BE2C (cell line): ENCODE measurements at places on chromosomes 16 and 17.
A peak's percentile ranks its signal among the peaks of the same experiment; 100 is the strongest.

- no peak for DNase-seq
These were observed 16.3 kb downstream of the CACNA1G start for GRCh38 chr17:50576864-50577263.

DNA sequence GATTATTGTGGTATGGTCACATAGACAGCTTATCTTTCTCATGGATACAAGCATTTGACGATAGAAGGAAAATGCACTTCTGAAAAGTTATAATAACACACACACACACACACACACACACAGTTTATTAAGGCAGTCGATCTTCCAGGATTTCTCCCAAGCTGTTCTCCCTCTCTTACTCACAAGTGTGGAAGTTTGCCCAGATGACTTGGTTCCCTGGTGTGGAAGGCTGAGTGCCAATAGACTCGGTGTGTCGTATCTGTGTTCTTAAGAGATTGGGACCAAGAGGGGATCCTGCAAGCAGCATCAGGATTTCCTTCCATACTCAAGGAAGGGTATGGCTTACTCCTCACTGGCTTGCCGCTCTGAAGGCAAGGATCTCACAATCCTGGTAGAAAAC lies 279.6 kb downstream of the HS3ST3B1 start:
- DNase-seq = no peak

DNA sequence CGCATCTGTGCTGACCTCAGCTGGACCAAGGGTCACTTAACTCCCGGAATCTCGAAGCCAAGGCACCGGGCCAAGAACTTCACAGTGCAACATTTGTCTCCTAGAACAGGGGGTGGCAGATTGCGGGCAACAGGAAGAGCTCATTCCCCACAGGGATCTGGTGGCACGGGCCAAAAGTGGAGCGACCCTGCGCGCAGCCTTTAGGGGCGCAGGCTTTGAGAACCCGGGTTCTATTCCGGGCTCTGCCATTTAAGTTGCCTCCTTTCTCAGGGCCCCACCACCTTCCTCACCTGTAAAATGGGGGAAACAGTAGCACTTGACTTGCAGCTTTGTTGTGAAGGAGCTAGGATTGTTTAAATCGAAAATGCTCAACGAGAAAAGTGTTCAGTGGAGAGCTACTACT lies 651 bp downstream of the SHMT1 start:
- no peak for DNase-seq

- DNase-seq = peak; percentile 60
These were observed 17.7 kb downstream of the SLC16A3 start for GRCh38 chr17:82246365-82247181.

GRCh38 chr17:20010099-20010863 lies 1.1 kb downstream of the SPECC1 start:
- DNase-seq = peak; percentile 6

DNA sequence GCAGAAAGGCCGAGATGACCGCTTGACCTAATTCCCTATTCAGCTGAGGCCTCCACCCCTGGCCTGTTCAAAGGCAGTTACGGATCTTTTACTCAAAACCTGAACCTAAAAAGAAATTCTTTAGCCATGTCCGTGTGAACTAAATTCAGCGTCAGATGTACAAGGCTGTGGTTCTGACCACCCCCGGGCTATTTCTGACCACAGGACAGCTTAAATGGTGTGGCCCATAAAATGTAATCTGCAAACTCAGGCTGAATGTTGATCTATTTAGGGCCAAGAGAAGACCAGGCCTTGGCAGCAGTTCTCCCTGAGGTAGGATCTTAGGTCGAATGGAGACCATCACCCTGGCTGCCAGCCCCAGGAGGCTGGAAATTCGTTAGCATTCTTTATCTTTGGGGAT lies 485.5 kb downstream of the WWOX start:
- no peak for DNase-seq

DNA sequence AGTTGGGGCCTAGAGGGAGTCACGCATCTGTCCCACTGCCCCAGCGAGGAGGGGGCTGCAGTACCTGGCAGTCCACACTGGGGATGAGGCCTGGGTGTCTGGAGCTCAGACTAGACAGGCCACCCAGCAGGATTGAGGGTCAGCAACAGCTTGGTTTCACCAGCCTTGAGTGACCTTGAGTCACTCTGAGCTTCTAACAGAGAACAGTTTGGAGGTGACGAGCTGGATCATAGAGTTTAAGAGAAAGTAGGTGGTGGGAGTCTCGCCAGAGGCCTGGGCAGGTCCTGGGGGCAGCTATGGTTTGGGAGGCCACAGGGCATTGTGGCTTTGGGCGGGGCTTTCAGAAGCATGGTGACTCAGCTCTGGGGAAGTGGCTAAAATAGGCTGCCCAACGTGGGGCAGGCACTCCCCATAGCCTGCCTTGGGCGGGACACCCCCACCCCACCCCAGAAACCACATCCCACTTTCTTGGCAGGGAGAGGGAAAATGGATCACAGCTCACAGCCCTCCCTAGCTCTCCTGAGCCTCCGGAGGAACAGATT lies 20.5 kb downstream of the CDC42EP4 start:
- DNase-seq = no peak

- no peak for DNase-seq
These were observed 4.6 kb downstream of the KRT33A start for GRCh38 chr17:41345992-41346391.

DNA sequence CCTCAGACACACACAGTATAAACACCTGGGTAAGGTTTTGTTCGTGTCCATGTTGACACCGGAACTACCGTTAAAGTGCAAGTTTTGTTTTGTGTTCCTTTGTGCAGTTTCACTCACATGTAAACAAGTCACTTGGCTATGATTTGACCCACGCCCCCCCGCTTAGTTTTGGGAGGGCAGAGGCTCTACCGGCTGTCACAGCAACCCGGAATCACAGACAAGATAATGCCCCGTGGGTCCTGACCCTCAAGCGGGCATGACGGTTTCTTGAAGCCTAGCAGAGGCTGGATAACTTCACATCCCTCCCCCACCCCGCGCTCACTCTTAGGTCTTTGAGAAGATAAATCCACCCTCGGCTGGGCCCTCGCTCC lies 1.7 kb downstream of the RASD1 start:
- DNase-seq = no peak

- no peak for DNase-seq
These were observed 536.7 kb upstream of the HSBP1 start for GRCh38 chr16:83271123-83271522.

GRCh38 chr17:80566054-80566400 lies 21.4 kb downstream of the RPTOR start:
- DNase-seq = no peak

- no peak for DNase-seq
These were observed 8.7 kb downstream of the ENPP7 start for GRCh38 chr17:79739148-79740062.

- DNase-seq = no peak
These were observed 41.5 kb upstream of the YPEL2 start for GRCh38 chr17:59289981-59290301.

DNA sequence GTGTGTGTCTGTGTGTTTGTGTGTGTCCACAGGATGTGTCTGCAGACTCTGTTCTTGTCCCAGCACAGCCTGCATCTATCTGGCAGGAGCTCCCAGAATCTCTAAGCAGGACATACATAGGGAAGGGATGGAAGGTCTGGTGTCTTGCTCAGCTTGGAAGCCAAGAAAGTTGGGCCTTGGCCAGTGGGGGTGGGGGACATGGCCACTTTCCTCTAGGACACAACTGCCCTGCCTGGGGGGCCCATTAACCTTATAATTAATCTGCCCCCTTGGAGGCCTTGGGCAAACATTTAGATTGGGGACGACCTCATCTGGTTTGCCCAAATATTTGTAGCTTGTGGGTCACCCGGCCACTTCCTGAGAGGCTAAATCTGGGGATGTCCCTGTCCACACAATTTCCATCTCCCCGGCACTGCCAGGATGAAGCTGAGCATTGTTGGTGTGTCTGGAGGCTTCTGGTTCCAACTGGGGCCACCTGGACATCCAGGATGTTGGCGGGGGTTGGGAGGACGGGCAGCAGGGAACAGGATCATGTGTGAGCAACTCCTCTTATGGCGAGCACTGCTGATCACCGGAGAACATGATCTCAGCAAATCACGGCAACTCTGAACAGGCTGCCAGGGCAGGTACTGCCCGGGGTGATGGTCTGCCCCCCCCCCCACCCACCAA lies 17.2 kb upstream of the FOXF1 start:
- no peak for DNase-seq
